Head of caudate nucleus (tissue), 42 donors: ENCODE measurements at places on chromosomes 11 and 22.

DNA sequence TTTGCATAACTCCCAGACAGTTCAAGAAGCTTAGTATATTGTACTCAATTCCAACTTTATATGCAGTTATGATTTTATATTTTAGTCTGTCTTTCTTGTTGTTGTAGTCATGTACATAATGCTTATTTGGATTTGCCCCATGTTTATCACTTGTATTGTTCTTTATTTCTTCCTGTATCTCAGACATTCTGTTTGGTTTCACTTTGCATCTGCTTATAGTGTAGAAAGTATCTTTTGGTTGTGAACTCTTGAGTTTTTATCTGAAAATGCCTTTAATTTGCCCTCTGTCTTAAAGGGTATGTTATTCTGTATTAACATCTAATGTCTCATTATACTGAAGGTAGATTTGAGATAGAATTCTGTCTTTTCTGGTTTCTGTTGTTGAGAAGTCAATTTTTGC, 275.4 kb downstream of the DYNC2H1 start:
- DNase-seq, result no peak

- DNase-seq, result no peak
Measured at GRCh38 chr11:95443386-95443785, 212.4 kb upstream of the SESN3 start.

GRCh38 chr22:17781319-17782031, 7.2 kb upstream of the BID start:
- no peak for DNase-seq

DNA sequence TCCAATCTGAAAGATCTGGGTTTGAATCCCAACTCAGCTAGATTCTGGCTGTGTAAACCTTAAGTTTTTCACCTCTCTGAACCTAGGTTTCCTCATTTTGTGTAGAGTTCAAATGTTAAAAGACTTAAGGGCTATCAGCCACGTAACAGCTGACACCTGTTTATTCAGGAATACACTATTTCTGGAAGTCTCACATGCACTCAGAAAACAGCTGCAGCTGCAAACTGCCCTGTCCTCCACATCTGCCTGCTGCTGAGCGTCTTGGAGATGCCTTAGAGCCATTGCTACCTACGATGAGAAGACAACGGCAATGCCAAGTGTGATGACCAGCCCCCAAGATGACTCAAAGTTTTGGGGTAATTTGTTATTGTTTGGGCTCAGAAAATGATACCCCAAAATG, 6.7 kb upstream of the TRIM44 start:
- no peak for DNase-seq
